CD4-positive, CD25-positive, alpha-beta regulatory T cell (primary cell): ENCODE measurements at places on chromosomes 12 and 14. TPM values are rescaled to one million over a fixed set of nuclear protein-coding genes. Genes with fewer than 3 reads are reported as not detected.

NPAS3 gene
- total RNA-seq, result not detected

NEUROD4 gene
- not detected for total RNA-seq

GDF3 gene
- total RNA-seq, result not detected

MAP3K9 gene
- 15.7 TPM for total RNA-seq

PLD4 gene
- total RNA-seq, result not detected
